ENCODE measurements at places on chromosomes 2 and 18. TPM values are rescaled to one million over a fixed set of nuclear protein-coding genes. Genes with fewer than 3 reads are reported as not detected.

Gene ACMSD
- total RNA-seq = not detected

Gene IL18RAP
- total RNA-seq = 2.6 TPM

Gene TTR
- not detected for total RNA-seq

Gene PDCD1
- not detected for total RNA-seq

Gene ATP6V1C2
- total RNA-seq = under 0.01 TPM

Gene PTH2R
- 0.52 TPM for total RNA-seq

Gene MREG
- 0.52 TPM for total RNA-seq

Gene TEKT4
- total RNA-seq = under 0.01 TPM

Gene SLC38A11
- total RNA-seq = 2.6 TPM

Gene ACTG2
- 1.6 TPM for total RNA-seq

Gene FEV
- not detected for total RNA-seq

Gene CXCR4
- total RNA-seq = 29.2 TPM

Gene DSG1
- not detected for total RNA-seq

Gene SLC14A1
- 14.6 TPM for total RNA-seq

Gene ANKRD29
- total RNA-seq = 3.7 TPM

Measured in skeletal muscle tissue (tissue), 5 donors.